Activated T-cell treated with anti-CD3 and anti-CD28 coated beads, Interleukin-2, amount 50 U/mL, for 72 hours (primary cell): ENCODE measurements at places on chromosomes 12 and 14. TPM values are rescaled to one million over a fixed set of nuclear protein-coding genes. Genes with fewer than 3 reads are reported as not detected.

GRCh38 chr14:100664841-100665510 is 61.7 kb upstream of the DLK1 start:
- H3K27ac ChIP-seq: no peak overlapping the region
- no peak for DNase-seq
- H3K36me3 ChIP-seq: no peaks in the 10 kb centered on the region

Gene EFCAB11
- 13.7 TPM for total RNA-seq

DNA sequence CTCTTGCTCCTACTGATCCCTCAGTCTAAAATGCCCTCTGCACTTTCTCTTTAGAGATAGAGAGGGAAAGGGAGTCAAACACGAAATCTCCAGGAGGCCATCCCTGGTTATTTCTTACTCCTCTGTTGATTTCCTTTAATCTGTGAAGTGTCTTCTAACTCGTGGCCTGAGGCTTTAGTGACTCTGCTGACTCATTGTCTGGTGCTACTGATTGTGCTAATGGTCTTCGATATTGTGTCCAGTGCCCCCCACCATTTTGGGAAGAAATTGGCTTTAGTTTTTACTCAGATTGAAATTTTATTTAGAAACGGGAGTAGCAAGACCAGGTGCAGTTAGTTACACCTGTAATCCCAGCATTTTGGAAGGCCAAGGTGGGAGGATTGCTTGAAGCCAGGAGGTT is 839 bp downstream of the CLEC9A start:
- H3K4me3 ChIP-seq: no peak overlapping the region
- H3K27me3 ChIP-seq: no peaks in the 10 kb centered on the region
- no peak overlapping the region for H3K27ac ChIP-seq
- no peaks in the 10 kb centered on the region for H3K36me3 ChIP-seq
- DNase-seq: no peak

DNA sequence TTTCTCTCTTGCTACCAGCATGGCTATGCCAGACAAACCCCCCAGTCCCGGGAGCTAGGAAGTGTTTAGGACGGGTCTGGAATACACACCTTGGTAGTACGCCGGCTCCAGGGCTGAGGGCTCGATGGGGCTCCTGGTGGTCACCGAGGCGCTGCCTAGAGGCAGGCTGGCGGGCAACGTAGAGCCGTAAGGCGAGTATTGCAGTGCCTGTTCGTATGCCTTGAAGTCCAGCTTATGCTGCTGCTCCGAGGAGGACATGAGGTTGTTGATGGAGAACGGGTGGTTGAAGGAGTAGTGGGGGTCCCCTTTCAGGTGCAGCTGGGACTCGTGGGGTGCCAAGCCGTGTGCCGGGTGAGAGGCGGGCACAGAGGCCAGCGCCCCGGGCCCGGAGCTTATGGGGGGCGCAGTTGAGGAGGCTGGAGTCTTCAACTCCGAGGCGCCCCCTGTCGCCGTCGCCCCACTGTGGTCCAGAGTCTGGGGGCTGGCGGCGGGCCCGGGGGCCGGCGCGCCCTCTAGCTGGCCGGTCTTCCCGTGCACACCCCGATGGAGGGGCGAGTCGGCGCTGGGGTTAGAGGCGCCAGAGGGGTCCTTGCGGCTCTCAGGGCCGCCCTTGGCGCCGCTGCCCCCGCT is 3.6 kb downstream of the FOXA1 start:
- no peak overlapping the region for H3K4me3 ChIP-seq
- peaks cover 75% of the 10 kb centered on the region for H3K27me3 ChIP-seq
- peak overlapping the region; percentile 85 for H3K27ac ChIP-seq
- no peak for DNase-seq
- peaks cover 20% of the 10 kb centered on the region for H3K4me1 ChIP-seq

Gene KRT83
- not detected for total RNA-seq

- H3K27ac ChIP-seq: peak overlapping the region; percentile 94
- peaks cover 89% of the 10 kb centered on the region for H3K4me1 ChIP-seq
- H3K36me3 ChIP-seq: peaks cover 15% of the 10 kb centered on the region
- DNase-seq: peak; percentile 67
These were observed 2.9 kb upstream of the RAB35 start for GRCh38 chr12:120119271-120119973.

Gene DENR
- total RNA-seq: 72.2 TPM

DNA sequence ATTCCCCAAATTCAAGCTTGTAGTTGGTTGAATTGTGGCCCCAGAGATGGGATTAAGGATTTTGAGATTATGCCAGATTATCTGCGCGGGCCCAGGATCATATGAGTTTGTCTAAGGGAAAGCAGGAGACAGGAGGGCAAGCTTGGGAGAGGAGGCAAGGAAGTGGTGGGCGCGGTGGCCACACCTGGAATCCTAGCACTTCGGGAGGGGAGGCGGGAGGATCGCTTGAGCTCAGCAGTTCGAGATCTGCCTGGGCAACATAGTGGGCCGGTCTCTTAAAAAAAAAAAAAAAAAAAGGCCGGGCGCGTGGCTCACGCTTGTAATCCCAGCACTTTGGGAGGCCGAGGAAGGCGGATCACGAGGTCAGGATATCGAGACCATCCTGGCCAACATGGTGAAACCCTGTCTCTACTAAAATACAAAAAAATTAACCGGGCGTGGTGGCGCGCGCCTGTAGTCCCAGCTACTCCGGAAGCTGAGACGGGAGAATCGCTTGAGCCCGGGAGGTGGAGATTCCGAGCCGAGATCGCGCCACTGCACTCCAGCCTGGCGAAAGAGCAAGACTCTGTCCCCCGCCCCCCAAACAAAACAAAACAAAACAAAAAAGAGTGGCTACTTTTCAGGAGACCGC is 881 bp upstream of the PUS1 start:
- H3K4me3 ChIP-seq: peak overlapping the region; percentile 100
- no peaks in the 10 kb centered on the region for H3K27me3 ChIP-seq
- peaks cover 33% of the 10 kb centered on the region for H3K4me1 ChIP-seq
- H3K27ac ChIP-seq: peak overlapping the region; percentile 84

Gene FAM181A
- total RNA-seq: not detected

DNA sequence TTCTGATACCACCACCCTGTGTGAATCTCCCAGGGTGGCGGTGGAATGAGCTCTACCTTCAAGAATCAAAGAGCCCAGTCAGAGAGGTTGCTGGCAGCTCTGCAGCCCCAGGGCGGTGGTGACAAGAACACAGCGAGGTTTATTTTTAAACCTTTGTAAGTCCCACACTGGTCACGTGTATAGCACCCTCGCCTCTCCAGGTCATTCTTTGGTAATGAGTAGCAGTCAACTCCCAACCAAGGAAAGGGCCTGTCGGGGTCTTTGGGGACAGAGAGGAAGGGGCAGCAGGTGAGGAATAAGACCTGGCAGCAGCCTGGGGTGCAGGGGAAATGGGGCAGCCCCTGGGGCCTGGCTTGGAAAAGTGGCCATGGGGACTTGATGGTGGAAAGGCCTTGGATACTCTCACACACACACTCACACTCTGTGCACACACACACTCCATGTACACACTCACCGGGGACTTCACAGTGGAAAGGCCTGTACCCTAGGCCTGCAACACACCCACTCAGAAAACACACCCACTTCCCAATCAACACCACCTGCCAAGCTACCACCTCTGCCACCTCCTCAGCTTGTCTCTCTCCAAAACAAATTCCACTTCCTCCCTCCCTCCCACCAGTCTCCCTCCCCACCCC is 178.6 kb downstream of the DPF3 start:
- H3K27me3 ChIP-seq: no peaks in the 10 kb centered on the region
- H3K4me1 ChIP-seq: peaks cover 26% of the 10 kb centered on the region
- DNase-seq: no peak
- H3K36me3 ChIP-seq: no peaks in the 10 kb centered on the region
- peak overlapping the region; percentile 61 for H3K4me3 ChIP-seq
- H3K27ac ChIP-seq: peak overlapping the region; percentile 16

Gene SLC25A29
- total RNA-seq: 22.7 TPM

DNA sequence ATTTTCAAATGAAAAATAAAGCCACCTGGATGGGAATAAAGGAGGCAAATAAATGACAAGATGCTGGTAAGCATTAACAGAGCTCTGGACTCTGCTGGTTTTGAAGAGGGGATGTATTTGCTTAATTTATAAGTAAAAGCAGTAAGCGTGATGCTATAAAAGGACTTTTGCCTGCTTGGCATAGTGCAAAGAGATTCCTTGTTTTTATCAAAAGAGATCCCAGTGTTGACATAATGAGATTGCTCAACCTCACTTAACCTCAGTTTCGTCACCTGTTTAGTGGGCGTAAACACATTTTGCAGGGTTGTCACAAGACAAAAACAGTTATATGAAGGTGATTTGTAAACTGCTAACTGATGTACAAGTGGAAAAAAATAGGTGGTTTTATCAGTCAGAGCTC is 13.8 kb downstream of the ASCL1 start:
- no peak overlapping the region for H3K4me3 ChIP-seq
- no peaks in the 10 kb centered on the region for H3K36me3 ChIP-seq
- H3K4me1 ChIP-seq: no peaks in the 10 kb centered on the region
- no peak for DNase-seq

Gene REP15
- total RNA-seq: not detected

DNA sequence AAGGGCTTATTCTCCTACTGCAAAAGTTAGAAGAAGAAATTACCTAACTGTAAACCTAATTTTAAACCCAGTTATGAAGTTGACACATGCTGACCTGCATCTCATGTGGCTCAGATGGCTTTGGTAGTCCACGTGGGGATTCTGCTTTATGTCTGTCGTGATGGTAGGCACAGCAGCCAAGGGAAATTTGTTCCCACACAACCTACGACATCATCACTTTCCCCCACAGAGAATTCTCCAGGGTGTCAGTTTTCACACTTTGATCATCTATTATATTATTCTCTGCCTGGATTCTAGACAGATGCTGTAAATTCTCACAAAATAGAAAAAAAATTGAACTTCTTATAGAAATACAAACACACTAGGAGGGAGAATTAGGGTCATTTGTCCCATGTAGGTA is 70.6 kb downstream of the PTHLH start:
- no peaks in the 10 kb centered on the region for H3K4me1 ChIP-seq
- DNase-seq: no peak
- H3K36me3 ChIP-seq: no peaks in the 10 kb centered on the region

Gene FAM90A1
- 1.3 TPM for total RNA-seq

GRCh38 chr14:102171173-102172020 is 31.7 kb downstream of the WDR20 start:
- H3K27me3 ChIP-seq: no peaks in the 10 kb centered on the region
- no peak for DNase-seq
- H3K36me3 ChIP-seq: peaks cover 2% of the 10 kb centered on the region
- H3K4me3 ChIP-seq: no peak overlapping the region
- H3K4me1 ChIP-seq: peaks cover 44% of the 10 kb centered on the region
- H3K27ac ChIP-seq: no peak overlapping the region

GRCh38 chr14:79175671-79176070 is 1005.5 kb downstream of the NRXN3 start:
- no peaks in the 10 kb centered on the region for H3K36me3 ChIP-seq
- H3K27me3 ChIP-seq: no peaks in the 10 kb centered on the region
- no peak overlapping the region for H3K27ac ChIP-seq
- H3K4me1 ChIP-seq: no peaks in the 10 kb centered on the region
- DNase-seq: no peak

DNA sequence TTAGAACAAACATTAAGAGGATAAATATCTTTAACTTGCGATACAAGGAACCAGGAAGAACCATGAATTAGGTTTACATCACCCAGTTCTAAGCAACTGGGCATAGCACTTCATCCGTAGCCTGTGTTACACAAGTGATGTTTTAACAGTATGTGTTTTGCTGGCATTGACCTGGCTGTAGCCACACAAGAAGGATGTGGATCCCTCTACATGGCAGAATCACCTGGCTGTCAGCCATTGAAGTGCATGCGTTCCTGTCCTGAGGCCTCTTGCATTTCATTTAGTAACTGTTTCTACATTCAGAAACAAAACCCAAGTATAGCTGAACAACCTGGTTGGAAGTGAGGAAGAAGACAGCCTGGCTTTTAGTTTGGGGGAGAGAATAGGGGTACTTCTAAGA is 72.2 kb downstream of the TGFB3 start:
- H3K36me3 ChIP-seq: no peaks in the 10 kb centered on the region
- DNase-seq: no peak
- no peak overlapping the region for H3K27ac ChIP-seq
- H3K27me3 ChIP-seq: no peaks in the 10 kb centered on the region

- peaks cover 24% of the 10 kb centered on the region for H3K27me3 ChIP-seq
- no peaks in the 10 kb centered on the region for H3K4me1 ChIP-seq
- no peaks in the 10 kb centered on the region for H3K36me3 ChIP-seq
- no peak for DNase-seq
- no peak overlapping the region for H3K4me3 ChIP-seq
These were observed 43.8 kb upstream of the PRIMA1 start for GRCh38 chr14:93832081-93832480.

DNA sequence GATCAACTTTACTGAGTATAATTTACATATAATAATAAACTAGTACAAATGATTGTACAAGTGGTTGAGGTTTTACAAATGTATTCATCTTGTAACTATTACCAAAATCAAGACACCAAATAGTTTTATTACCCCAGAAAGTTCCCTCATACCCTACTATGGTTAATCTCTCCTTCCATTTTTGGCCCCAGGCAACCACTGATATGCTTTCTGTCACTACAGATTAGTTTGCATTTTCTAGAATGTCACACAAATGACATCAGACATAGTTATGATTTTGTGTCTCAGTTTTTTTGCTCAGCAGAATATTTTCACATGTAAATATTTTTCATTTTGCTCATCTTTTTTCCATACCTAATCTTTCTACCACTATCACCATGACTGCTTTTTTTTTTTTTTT is 49.1 kb downstream of the TMX1 start:
- no peak overlapping the region for H3K27ac ChIP-seq
- H3K4me1 ChIP-seq: peaks cover 6% of the 10 kb centered on the region
- H3K4me3 ChIP-seq: no peak overlapping the region
- H3K27me3 ChIP-seq: no peaks in the 10 kb centered on the region
- DNase-seq: no peak
- H3K36me3 ChIP-seq: no peaks in the 10 kb centered on the region

Gene CCDC196
- not detected for total RNA-seq

GRCh38 chr14:90426663-90427062 is 29.8 kb downstream of the CALM1 start:
- no peak overlapping the region for H3K27ac ChIP-seq
- DNase-seq: no peak
- no peak overlapping the region for H3K4me3 ChIP-seq

DNA sequence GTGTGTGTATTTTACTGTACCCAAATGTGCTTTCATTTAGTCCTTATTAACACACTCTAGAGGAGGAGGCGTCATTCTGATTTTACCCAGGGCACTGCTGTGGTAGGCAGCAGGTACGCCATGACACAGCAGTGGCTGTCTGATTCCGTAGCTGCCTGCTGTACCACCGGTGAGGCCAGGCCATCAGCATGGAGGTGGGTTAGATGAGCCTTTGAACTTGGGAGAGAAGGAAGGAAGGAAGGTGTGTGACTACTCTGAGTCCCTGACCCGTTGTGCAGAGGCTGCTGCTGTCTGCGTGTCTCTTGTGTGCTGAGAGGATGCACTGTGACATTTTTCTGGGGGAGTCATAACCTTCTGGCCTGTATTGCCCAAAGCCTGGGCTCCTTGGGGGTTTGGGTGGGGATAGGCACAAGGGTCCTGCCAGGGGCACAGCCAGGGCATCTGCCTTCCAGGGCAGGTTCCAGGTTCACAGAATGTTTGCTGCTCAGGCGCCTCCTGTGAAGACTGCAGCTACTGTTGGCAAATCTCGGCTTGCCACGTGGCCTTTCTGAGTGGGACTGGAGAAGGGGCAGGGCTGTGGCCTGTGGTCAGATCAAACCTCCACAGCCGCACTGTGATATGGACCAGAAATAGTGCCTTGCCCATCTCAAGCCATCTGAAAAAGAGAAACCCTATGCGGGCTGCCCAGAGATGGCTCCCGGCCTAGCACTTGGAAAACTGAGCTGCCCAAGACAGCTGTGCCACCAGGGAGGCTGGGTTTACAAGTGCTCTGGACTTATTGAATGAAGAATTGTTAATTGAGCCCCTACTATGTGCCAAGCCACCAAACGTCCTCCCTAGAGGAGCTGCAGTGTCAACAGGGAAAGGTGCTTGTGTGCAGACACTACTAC is 47.1 kb downstream of the MLXIP start:
- no peaks in the 10 kb centered on the region for H3K36me3 ChIP-seq
- no peaks in the 10 kb centered on the region for H3K27me3 ChIP-seq
- no peak for DNase-seq
